ENCODE measurements at places on chromosomes 7 and 10.

- no peak for DNase-seq
Measured at GRCh38 chr7:40658729-40659128, 523.9 kb downstream of the SUGCT start.

GRCh38 chr7:36752026-36752711 is 27.9 kb upstream of the AOAH start:
- no peak for DNase-seq

DNA sequence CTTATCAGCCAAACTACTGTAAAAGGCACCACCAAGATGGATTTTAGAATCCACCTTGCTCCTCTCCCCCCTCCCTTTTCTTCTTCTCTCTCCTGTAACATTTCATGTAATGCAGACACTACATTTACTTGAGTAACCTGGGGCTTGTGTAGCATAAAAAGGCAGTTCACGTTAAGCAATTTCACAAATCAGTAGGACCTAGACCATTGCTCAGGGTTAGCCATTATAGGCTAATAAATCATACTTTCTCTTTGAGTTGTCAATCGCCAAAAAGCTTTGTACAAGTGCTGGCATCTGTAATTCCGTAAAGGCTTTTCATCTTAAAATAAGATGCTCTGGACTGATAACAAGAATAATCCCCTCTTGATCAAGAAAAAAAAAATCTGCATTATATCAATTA is 224.7 kb downstream of the GLI3 start:
- DNase-seq, result no peak

- no peak for DNase-seq
Measured at GRCh38 chr7:123242467-123243092, 42.8 kb upstream of the SLC13A1 start.

- no peak for DNase-seq
Measured at GRCh38 chr7:100588438-100588837, 2.3 kb downstream of the FBXO24 start.

GRCh38 chr10:84452003-84452402 is 123.6 kb downstream of the CCSER2 start:
- DNase-seq, result peak; percentile 91

DNA sequence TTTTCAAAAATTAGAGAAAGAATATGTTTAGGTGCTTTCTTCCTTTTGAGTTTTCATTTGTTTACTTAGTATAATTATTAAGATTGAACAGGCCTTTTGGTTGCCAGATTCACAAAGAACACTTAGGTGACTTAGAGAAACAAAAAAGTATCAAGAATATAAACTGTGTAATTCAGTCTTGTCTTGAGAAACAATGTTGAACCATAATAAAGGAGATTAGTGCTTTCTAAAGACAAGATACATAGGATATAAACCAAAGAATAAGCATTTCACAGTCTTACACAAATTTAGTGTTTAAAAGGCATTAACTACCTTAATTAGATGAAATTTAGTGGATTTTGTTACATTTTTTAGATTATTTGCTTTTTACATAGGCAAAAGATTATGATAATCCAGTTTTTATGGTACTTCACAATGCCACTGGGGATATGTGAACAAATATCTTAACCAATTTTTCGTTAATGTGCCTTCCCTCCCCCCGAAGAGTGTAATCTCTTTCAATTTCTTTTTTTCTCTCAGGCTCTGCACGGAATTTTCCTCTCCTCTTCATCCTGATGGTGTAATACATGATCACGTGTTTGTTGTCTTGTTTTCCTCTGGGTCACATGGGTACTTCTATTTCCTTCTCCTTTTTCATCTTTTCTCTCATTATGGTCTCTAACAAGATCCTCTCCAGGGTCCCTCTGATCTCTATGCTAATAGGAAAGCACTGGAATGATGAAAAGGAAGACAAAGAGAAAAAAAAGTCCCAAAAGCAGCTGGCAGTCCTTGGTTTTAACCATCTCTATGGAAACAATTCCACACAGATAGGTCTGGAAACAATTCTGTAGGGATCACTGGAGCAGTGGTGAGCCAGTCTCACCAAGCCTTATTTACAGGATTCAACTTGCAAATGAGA is 3.7 kb upstream of the HNRNPH3 start:
- DNase-seq, result peak; percentile 90

DNA sequence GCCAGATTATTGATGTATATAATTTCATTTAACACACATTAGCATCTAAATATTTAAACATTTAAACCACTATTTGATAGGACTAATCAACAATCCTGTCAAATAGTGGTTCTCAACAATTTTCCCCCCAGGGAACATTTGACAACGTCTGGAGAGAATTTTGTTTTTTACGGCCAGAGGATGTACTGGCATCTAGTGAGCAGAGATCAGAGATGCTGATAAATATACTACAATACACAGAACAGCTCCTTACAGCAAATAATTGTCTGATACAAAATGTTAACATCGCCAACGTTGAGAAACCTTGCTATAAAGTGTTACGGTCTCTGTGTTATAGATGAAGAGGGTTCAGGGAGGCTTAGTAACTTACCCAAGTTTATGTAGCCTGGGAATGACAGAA is 25.0 kb upstream of the TMEM229A start:
- no peak for DNase-seq

DNA sequence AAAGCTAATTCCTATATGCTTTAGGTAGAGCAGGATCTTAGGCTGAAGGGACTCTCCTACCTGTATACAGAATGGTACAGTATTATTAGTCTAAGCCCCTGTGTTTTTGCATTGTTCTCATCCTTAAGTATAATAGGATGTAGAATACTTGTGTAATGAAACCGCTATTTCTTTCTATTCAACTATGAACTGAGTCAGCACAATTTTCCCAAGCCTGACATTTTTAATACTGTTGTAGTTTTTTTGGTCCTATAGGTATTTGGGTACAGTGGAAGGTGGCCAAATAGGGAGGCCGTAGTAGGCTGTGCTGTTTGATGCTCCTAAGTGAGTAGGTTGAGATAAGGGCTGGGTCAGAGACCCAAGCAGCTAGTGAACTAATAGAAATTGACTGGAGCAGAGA is 205.1 kb downstream of the MACC1 start:
- DNase-seq, result no peak

DNA sequence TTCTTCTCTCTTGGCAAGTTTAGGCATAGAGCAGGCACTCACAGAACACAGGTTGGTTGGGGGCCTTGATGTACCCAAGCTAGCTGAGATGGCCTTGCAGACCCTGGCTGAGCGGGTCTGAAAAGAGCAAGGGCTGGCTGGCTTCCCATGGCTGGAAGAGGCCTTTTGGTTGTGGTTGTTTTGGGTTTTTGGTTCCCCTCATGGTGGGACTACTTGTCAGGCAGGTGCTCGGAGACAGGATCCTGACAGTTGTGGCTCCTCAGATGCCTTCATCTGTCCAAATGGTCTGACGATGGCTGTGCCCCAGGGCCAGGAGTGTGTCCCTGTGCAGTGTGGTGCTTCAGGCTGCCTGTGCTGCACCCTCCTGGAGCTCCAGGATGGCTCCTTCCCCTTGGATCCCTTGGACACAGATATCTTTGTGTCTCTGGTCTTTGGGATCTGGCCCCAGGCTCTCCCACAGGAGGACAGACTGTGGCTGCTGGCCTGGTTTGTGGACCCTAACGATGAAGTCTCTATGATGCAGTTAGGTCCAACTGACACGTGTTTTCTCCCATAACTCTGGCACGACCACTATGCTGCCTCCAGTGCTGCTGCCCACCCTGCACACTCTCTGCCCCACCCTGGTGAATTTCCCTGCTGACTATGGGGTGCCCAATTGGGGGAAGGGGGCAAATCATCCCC is 321.5 kb upstream of the ZNF32 start:
- no peak for DNase-seq

GRCh38 chr10:3995302-3996210 is 210.5 kb upstream of the KLF6 start:
- no peak for DNase-seq

DNA sequence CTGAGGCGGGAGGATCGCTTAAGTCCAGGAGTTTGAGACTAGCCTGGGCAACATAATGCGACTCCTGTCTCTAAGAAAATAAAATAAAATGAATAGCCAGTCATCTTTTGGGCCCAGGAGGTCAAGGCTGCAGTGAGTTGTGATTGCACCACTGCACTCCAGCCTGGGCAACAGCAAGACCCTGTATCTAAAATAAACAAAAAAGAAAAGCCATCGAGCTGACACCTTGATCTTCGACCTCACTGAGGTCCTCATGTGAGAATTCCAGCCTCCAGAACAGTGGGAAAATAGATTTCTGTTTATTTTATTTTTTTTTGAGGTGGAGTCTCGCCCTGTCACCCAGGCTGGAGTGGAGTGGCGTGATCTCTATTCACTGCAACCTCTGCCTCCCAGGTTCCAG is 301.5 kb upstream of the GALNT17 start:
- DNase-seq, result no peak
